A549 (cell line): ENCODE measurements at places on chromosomes 1 and 21. TPM values are rescaled to one million over a fixed set of nuclear protein-coding genes. Genes with fewer than 3 reads are reported as not detected.
A peak's percentile ranks its signal among the peaks of the same experiment; 100 is the strongest.

DNA sequence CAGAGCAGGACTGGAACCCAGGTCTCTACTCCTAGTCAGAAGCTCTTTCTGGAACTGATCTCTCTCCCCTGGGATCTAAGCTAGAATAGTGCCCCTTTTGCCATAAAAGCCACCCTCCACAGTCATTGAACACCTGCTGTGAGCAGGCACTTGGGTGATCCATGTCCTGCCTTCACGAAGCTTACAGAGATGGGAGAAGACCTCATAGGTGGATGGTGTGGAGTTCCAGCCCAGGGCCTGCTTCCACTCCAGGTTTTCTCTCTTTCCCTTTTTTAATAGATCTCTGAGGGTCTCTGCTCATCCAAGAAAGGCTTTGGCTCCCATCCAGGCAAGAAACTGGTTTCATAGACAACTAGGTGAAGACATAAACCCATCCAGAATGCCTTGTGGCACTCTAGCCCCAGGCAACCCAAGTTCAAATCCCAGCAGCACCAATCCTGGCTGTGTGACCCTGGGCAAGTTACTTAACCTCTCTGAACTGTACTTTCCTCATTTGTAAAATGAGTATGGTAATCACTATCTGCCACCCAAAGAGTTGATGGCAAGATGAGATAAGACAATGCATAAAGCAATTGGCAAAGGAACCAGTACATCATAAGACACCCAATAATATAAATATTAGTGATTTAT lies 46.4 kb upstream of the TMEM51 start:
- no peak for DNase-seq

- no peak for DNase-seq
These were observed 67.5 kb downstream of the RGL1 start for GRCh38 chr1:183872403-183872802.

DNA sequence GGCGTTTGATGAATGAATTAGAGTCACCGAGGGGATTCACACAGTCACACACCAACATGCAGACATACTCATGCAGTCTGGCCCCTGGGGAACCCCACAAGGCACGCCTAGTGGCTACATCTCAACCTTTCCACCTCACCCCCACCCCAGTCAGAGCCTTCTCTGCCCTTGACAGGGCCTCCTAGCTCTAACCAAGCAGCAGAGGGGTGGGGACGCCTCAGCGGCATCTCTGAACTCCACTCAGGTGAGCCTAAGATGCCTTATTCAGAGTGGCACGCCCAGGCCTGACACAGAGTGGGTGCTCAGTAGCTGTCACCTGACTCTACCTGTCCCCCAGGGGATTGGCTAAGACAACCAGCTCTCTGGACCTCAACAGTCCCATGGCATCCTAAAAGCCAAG lies 3.7 kb upstream of the SDC3 start:
- no peak for DNase-seq

- no peak for DNase-seq
These were observed 844 bp downstream of the ADAMTS5 start for GRCh38 chr21:26965907-26966581.

GRCh38 chr1:228734881-228735801 lies at the start of gene RHOU:
Gene RHOU, plus strand, starts transcription at chr1:228735479. Its CDS starts 264 bp downstream, at chr1:228735743.
- peak; percentile 67 for DNase-seq

GRCh38 chr1:25702101-25702775 lies 85.6 kb downstream of the MAN1C1 start:
- DNase-seq, result no peak

The NGF gene
- polyA plus RNA-seq, result 1.4 to 1.6 TPM (median 1.6 TPM) in 3 replicates
